Endothelial cell of umbilical vein (primary cell): ENCODE measurements at places on chromosomes 2 and 18. TPM values are rescaled to one million over a fixed set of nuclear protein-coding genes. Genes with fewer than 3 reads are reported as not detected.

DNA sequence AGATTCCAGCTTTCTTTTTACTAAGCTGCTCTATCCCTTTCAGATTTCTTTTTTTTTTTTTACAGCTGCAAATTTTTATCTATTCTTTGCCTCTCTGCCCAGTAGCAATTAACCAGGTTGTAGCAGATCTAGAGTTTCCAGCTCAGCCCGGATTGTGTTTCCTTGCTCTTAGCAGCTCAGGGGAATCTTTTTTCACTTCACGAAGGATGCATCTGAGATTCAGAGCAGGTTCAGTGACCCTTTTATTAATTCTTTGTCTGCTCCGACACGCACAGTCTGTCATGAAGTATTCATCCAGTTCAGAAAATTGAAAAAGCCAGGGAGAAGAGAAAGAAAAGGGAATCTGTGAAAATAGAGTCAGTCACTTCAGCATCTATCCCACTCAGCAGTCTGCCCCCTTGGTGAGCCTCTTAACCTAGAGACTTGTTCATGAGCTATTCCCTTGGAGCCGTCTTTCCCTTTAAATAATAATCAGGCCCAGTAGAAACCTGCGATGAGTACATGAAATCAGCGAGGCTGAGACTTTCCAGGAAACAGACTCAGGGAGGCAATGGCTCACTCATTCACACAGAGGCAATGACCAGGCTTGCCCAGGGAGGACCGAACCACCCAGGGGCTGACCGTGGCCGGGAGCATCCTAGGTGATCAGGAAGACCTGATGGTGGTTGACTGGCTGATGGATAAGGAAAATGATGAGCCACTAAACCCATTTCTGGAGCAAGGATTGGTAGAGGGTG, 103.4 kb upstream of the ITGA6 start:
- DNase-seq, result no peak

DNAJC27 gene
- total RNA-seq, result 3.2 and 3.9 TPM in 2 replicates

GRCh38 chr2:67485431-67485830, 88.3 kb downstream of the ETAA1 start:
- DNase-seq, result peak; percentile 32

GKN1 gene
- total RNA-seq, result not detected in 2 replicates

- no peak for DNase-seq
Measured at GRCh38 chr2:126881591-126881990, 17.1 kb upstream of the TEX51 start.

DNA sequence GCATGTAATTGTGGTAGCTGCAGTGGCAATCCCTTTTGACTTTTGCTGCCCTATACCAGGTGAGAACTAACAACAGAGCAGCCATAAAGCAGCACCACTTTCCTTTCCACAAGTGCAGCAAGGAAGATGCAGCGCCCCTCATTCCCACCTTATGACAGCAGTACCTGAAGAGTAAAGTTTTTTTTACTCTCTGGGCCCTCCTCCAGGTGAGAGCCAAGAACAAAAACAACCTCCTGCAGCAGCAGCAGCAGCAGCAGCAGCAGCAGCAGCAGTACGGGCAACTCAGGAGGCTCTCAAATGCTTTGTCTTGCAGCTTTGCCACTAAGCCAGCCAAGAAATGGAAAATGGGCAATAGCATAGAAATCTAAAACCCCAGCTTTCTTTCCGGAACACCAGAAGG, 397.5 kb downstream of the FIGN start:
- no peak for DNase-seq
